ENCODE measurements at places on chromosomes 3 and 15.
A peak's percentile ranks its signal among the peaks of the same experiment; 100 is the strongest.

GRCh38 chr3:177431525-177432176, 234.4 kb upstream of the TBL1XR1 start:
- no peak for DNase-seq

GRCh38 chr3:184242297-184242685, 6.5 kb downstream of the ALG3 start:
- DNase-seq, result no peak

DNA sequence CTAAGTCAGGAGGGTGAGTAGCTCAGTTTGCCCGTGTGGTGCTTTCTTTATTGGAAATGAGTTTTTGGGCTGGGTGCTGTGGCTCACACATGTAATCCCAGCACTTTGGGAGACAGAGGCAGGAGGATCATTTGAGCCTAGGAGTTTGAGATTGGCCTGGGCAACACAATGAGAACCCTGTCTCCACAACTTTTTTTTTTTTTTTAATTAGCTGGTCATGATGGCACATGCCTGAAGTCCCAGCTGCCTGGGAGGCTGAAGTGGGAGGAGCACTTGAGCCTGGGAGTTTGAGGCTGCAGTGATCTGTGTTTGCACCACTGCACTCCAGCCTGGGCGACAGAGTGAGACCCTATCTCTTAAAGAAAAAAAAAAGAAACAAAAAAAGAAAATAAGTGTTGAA, 174.9 kb downstream of the NSMCE3 start:
- no peak for DNase-seq

GRCh38 chr15:39575180-39575579, 5.7 kb upstream of the THBS1 start:
- no peak for DNase-seq

- peak; percentile 28 for DNase-seq
Measured at GRCh38 chr3:106299300-106300098, 430.7 kb upstream of the CBLB start.

GRCh38 chr3:98564282-98565005, 29.0 kb downstream of the CPOX start:
- DNase-seq, result no peak

DNA sequence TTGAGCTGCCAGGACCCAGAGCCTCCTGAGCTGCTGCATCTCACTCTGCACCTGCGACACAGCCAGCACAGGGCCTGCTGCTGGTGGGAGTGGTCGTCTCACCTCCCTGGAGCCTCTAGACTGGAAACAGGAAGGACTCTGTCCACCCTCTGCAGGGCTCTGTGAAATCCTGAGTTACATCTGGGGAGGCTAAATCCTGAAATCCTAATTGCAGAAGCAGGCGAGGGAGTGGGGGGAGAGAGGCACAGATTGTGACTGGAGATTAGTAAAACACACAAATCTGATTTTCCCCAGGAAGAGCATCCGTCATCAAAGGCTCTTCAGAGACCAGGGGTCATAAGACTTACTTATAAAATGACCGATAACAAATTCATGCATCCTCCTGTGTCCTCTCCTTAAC, 31.6 kb upstream of the GABRG3 start:
- DNase-seq, result no peak

DNA sequence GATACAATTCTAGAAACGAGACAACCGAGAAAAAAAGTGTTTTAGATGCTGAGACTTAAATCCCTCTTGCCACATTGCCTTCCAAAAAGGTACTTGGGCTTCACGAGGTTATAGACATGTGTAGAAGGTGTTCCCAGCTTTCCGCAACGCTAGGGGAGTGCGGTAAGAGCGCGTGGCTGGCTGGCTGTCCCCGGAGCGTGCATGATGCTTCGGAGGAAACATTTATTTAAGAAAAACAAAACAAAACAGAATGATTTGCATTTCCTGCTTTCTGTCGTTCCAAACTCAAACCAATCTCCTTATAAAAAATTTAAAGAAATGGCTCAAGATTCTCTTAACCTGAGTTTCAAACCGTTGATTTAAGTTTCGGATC, 841 bp downstream of the SLC6A20 start:
- DNase-seq, result no peak

DNA sequence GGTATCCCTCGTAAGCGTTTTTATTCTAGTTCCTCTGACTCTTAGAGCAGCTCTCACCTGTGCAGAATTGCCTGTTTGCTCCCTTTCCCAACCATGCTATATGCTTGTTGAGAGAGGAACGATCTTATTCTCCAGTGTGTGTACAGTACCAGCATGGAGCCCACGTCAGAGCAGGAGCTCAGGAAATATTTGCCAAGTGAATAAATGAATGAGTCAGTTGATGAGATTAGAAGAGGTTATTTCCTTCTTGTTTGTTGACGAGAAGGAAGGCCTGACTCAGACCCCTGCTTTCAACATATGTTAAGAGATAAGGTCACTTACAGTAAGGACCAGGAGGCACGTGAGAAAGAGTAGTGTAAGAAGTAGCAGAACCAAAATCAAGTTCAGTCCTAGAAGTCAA, 106.3 kb upstream of the ABHD17C start:
- DNase-seq, result peak; percentile 62

- DNase-seq, result no peak
Measured at GRCh38 chr3:14826069-14826468, 7.3 kb downstream of the FGD5 start.
